Stimulated activated CD8-positive, alpha-beta memory T cell treated with anti-CD3 and anti-CD28 coated beads, Interleukin-7, amount 100 ng/mL, for 4 hours (primary cell): ENCODE measurements at places on chromosomes 2 and 18.
A peak's percentile ranks its signal among the peaks of the same experiment; 100 is the strongest.

DNA sequence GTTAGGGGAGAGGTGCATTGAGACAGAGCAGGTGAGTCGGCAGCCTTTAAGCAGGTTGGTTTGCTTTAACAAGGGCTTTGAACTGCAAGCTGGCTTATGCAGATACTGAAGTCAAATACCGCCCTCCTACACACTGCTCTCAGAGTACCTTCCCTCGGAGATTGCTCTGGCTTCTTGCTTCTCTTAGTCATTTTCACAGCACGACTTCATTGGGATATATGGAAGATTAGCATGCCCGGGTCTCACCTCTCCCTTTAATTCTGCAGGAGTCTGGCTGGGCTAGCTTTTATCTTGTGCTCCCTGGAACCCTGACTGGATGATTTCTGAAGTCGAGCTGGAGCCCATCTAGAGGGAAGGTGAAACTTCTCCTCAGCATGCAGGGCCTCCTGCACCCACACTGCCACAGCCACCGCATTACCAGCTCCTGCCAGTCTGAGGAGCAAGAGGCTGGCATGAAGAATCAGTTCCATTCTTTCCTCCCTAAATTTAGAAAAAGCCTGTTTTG lies 395.5 kb upstream of the HNRNPA3 start:
- peak; percentile 3 for DNase-seq

DNA sequence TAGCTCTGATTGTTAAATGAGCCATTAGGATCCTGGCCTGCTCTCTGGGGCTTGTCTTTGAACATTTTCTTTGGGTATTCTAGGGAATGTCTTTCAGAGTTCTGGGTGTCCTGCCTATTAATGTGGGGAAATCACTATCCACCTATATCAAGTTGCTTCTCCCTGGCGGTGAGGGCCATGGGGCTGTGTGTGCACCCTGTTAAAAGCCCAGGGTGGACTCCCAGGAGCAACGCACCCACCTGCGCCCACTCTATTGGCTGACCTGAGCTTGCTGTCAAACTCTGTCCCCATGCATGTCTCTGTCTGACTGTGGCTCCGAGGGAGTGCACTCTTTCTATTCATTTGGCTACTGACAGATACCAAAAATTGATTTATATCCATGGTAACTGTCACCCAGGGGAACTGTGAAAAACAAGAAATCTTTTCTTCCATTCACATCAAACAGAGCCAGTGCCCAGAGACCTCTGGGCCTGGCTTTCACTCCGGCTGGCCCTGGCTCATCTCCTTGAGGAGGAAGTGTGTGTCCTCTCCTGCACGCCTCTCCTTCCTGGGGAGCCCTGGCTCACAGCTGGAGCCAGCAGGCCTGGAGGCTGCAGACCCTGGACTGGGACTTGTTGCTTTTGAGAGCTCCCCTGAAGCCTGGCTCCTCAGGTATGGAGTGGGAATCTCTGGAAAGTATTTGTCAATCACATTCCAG lies 10.5 kb upstream of the TOGARAM2 start:
- no peak for DNase-seq

- no peak for DNase-seq
Observed at GRCh38 chr2:120245520-120246332, 6.9 kb upstream of the RALB start.

DNA sequence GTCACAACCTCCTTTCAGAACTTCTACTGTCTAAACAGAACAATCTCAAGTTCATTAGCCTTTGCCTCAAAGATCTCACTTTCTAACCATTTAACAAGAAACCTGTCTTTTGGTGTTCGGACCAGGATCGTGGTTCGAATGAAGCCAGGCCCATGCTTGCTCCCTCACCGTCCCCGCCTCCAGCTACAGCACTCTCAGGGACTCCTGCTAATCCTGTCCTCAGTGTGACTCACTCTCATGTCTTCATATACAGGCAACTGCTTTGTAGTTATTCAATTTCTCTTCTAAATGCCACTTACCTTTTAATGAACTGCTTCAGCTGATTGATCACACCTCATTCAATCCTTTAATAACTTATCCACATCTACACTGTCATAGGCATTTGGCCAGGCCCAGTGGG lies 15.8 kb downstream of the SERTAD2 start:
- DNase-seq, result no peak

DNA sequence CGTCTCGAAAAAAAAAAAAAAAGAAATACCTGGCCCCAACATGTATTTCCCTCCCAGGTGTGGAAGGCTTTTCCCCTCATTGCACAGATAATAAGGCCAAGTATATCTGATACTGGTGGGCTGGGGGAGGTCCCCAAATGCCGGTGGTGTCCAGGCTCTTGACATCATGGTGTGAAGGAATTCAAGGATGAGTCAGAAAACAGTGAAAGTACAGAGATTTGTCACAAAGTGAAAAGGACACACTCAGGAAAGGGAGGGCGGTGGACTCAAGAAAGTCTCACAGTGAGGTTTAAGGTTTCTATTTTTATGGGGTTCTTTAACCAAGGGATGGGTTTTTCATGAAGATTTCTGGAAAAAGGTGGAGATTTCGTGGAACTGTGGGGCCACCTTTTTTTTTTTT lies 37.8 kb upstream of the FZD5 start:
- no peak for DNase-seq

DNA sequence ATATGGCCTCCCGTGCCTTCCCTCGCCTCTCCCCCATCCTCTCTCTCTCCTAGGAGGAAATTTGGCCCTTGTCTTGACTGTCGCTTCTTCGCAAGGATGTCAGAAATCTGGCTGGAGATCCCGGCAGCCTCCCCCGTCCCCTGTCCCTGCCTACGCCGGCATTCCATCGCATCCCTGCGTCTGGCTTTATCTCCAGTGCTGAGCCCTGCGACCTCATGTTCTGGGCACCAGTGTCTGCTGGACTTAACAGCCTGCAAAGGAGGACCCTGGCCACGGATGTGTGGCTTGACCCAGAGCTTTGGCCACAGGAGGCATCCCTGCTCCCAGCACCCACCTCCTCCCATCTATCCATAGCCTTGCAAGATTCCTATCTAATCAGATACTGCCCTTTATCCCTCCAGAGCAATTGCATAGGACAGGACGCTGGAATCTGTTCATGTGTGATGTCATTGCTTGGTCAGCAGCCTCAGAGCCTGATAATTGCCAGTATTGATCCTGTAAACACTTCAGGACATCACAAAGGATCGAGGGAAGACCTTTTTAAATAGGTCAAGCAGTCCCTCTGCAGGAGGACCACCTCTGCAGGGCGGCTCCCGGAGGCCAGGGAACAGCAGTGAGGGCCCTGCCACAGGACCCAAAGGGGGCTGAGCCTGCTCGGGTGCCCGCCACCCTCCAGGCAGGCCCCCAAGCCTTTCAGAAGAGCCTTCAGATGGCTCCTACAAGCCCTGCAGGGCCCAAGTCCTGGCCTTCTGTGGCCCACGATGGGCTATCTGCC lies 168.2 kb downstream of the TWIST2 start:
- no peak for DNase-seq

DNA sequence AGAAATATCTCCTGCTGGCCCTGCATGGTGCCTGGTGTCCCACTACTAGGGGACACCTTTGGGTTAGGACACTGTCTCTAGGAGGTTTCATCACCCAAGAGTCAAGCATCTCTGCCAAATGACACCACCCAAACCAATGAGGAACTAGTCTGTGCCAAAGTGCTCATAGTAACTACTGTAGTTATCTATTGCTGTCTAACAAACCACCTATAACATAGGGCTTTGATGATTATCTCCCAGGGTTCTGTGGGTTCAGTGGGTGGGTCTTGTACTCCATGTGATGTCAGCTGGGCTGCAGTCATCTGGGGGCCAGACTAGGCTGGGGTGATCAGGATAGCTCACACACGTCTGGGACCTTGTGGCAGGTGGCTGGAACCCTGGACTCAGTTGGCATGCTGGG lies 59.8 kb downstream of the EPAS1 start:
- no peak for DNase-seq

DNA sequence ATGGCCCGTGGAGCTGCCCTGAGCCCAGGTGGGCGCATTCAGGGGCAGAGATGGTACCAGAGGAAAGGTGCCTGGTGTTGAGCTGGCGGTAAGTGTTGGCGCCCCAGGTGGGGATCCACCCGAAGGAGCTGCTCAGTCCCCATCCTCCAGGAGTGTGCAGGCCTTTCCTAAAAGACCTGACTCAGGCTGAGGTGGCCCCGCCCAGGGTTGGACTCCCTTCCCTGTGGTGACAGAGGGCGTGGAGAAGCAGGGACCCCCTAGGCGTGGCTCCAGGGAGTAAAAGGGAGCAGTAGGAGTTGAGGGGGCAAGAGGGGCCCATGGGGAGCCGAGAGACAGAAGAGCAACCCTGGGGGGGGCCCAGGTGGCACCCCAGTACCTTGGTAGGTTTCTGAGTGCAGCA lies 2.4 kb downstream of the OXER1 start:
- DNase-seq, result no peak

- DNase-seq, result no peak
Observed at GRCh38 chr2:21811541-21811940, 687.8 kb downstream of the TDRD15 start.

- no peak for DNase-seq
Observed at GRCh38 chr18:48284743-48285142, 124.4 kb downstream of the ZBTB7C start.

DNA sequence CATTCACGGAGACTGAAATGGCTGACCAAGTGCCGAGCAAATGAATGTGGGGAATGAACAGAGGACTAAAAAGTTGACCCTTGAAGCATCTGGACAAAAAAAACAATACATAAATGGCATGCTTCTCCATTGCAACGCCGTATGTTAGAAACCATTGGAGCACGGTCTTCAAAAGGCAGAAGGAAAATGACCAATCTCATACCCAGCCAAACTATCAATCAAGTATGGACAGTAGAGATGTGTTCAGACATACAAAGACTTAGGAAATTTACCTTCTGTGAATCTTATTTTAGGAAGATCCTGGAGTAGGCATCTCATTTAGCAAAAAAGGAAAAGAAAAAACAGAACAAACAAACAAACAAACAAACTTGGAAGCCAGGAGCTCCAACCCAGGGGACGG lies 44.5 kb downstream of the HS6ST1 start:
- no peak for DNase-seq

DNA sequence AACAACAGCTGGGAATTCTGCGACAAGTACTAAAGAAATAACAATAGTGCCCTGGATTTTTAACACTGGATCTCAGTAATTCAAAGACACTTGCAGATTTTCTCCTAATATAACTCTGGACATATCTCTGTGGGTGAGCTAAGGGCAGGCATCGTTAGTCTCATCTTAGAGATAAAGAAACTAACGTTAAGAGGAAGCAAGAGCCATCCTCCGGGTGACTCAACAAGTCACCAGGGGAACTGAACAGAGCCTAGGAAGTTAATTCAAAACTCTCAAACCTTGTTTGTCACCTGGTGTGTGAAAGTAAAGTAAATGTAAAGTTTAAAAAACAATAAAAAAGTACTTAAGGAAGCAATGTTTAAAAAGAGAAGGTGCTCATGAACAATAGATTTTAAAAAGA lies 41.6 kb upstream of the NRP2 start:
- DNase-seq, result no peak

GRCh38 chr2:25030702-25031101 lies 11.2 kb upstream of the EFR3B start:
- DNase-seq, result no peak

- no peak for DNase-seq
Observed at GRCh38 chr2:202932425-202933138, 20.5 kb downstream of the CARF start.

DNA sequence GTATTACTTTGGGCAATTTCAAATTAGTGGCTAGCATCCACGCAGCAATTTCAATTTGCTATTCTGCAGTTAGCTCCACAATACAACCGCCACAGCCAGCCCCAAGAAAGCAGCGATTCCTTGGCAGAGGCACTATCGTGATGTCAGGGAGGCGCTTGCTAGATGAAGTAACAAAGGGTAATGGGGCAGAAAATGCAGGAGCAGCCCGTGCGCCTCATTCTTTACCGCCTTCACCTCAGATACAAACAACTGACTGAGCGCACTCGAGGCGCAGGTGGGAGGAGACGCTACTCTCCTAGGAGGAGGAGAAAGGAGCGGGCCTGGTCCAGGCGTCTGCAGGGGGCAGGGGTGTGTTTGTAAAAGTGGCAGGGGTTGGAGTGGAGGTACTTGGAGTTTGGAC lies 76.9 kb upstream of the ASB18 start:
- no peak for DNase-seq

- DNase-seq, result no peak
Observed at GRCh38 chr2:99707592-99707991, 217.8 kb upstream of the REV1 start.

DNA sequence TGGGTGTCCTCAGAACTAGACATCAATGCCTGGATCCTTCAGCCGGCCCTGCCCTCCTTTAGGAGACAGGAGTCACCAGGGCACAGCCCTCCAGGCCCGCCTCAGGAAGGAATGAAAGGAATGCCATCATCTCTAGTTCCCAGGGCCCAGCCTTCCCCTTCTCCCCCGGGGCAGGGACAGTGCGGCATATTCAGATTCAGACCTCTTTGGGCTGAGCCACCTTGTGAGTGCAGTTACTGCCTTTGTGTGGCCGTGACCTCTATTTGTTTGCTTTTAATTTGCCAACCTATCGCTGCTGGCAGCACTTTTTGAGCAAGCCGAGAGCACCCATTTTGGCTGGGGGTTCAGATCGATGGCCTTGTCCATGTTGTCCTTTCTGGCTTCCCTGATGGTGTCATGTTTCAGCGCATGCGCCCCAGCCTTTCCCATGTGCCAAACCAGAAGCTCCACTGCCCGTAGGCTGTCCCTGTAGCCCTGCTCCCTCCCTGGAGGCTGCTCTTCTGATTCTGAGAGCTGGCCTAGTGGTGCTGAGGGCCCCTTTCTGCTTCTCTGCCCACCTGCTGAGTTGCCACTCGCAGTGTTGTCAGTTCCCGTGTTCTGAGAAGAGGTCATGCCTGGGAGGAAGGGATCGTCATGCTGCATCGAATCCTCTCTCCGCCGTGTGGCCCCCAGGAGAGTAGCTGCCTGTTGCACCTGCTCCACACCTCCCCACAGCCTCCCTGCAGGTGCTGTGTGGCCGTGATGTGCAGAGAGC lies 10.9 kb downstream of the ANKRD23 start:
- no peak for DNase-seq

DNA sequence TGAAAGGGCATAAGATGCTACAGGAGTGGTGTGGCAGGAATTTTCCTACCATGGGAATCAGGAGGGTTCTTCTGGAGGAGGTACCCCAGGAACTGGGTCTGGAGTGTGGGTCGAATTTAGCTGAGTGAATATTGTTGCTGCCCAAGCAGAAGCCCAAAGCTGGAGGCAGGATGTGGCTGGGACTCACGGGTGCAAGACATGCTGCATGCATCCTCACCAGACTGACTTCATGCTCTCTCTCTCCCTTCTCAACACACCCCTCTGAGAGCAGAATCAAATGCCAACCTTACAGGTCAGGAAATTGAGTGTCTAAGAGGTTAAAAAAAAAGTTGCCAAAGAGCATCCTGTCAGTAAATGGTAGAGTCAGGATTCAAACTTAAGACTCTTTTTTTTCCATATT lies 78.8 kb upstream of the TTC39C start:
- DNase-seq, result no peak

- DNase-seq, result no peak
Observed at GRCh38 chr2:119085613-119086012, 72.9 kb downstream of the C1QL2 start.

DNA sequence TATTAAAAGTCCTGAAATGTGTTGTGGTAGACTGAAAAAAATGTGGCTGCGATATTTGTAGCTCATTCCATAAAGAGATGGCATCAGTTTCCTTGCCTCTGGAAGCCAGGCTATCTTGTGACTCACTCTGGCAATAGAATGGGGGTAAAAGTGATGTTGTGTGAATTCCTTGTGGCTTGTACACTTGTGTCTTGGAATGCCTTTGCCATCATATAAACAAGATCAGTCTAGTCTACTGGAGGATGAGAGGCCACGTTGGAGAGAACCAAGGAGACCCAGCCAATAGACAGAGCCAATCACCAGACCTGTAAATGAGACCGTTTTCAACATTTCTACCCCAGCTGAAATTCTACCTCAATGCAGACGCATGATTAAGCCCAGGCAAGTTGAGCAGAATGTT lies 254.1 kb downstream of the TRIB2 start:
- no peak for DNase-seq
